ENCODE measurements at places on chromosomes 6 and 20.
A peak's percentile ranks its signal among the peaks of the same experiment; 100 is the strongest.

- DNase-seq = no peak
These were observed 18.4 kb downstream of the TRAM2 start for GRCh38 chr6:52558266-52559000.

DNA sequence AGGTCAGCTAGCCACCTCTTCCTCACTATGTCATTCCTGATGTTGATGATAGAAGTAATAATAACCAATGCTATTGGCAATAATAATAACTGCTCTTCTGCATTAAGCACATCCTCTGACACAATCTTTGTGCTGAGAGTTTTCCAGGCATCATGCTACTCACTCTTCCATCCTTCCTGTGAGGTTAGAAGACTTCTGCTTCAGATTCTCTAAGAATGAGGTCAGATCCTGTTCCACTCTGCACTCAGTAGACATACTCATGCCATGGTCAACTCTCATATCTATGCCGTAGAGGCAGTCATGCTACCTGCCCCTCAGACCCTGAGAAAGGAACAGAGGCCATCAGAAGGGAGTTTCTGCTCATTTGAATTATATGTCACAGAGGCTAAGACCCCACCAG is 98.1 kb upstream of the TOP1 start:
- DNase-seq = no peak

DNA sequence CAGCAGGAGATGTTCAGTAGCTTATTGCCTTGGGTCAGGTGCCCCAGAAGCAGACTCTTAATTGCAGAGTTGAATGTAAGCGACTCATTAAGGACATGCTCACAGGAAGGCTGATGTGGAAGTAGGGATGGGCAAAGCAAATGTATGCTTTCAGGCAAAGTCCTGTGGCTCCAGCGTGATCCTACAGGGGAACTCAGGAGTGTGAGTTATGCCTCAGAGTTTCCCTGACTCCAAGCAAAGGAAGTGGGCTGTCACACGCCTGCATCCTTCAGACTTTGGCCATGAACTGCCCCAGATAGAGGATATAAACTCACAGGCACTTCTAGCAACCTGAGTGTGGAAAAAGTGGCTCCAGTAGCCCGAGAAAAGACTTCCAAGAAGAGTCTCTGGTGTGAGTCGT is 64.9 kb upstream of the ZNF133 start:
- no peak for DNase-seq

DNA sequence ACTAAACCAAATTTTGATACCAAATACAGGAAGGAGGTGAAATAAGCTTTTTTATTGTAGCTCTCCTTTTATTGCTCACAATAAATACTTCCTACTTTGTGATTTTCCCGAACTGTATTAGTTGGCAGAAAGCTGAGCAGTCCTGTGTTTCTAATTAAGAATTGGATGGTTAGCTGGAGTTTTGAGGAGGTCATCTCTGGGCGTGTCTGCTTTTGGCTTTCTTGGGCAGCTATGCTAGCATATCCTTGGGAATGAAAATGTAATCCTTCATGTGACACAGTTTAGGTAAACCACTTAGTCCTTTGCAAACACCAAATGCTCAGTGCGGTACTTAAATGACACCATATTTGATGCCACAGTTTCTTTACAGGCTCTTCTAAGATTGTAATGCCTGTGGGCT is 67.5 kb downstream of the MTHFD1L start:
- DNase-seq = peak; percentile 74

DNA sequence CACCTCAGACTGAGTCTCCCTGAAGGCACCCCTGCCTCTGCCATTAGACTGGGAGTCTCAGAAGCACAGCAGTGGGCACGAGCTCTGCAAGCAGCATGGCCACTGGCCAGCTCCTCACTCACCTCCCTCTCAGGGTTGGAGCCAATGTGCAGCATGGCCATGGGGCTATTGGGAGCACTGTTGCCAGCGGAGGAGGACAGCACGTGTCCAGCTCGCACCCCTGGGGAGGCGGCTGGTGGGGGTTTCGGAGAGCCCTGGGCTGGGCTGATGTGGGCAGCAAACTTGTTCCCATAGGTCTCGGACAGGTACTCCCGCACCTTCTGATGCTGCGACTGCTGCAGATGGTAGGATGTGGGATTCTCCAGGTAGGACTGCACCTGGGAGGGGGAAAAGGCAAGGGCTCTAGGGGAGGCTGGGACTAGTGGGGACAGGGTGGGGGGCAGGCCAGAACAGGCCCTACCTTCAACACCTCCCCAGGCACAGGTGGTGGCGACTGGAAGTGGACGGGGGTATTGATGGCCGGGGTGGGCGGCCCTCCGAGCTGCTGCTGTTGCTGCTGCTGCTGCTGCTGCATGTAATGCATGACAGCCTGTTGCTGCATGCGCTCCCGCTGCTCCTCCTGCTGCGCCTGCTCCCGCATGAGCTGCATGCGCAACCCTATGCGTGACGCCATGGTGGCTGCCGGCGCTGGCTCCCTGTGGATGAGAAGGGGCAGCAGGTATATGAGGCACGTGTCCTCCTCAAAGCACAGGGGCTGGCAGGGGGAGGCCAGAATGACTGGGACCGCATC is 44.7 kb downstream of the TFEB start:
- DNase-seq = no peak

GRCh38 chr20:49961413-49961812 is 21.4 kb upstream of the SNAI1 start:
- no peak for DNase-seq

DNA sequence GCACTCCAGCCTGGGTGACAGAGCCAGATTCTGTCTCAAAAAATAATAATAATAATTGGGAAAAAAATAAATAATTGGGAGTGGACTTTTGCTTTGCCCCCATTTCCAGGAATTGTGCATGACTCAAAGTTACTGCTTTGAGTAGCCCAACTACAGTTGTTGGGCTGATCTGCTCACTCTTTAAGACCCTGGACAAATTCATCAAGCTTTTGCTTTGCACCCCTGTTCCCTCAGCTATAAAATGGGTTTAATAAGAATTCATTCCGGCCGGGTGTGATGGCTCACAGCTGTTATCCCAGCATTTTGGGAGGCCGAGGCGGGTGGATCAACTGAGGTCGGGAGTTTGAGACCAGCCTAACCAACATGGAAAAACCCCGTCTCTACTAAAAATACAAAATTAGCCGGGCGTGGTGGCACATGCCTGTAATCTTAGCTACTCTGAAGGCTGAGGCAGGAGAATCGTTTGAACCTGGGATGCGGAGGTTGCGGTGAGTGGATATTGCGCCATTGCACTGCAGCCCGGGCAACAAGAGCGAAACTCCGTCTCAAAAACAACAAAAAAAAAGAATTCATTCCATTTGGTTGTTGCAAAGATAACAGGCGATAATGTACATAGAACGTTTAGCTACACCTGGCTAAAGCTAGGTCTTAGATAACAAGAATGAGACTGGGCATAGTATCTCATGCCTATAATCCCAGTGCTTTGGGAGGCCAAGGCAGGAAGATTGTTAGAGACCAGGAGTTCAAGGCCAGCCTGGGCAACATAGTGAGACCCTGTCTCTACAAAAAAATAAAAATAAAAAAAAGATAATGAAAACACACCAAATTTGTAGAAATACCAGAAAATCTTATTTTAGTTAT is 87.9 kb upstream of the ZNF217 start:
- DNase-seq = no peak

GRCh38 chr20:38748861-38749149 is 545 bp downstream of the ACTR5 start:
- no peak for DNase-seq

DNA sequence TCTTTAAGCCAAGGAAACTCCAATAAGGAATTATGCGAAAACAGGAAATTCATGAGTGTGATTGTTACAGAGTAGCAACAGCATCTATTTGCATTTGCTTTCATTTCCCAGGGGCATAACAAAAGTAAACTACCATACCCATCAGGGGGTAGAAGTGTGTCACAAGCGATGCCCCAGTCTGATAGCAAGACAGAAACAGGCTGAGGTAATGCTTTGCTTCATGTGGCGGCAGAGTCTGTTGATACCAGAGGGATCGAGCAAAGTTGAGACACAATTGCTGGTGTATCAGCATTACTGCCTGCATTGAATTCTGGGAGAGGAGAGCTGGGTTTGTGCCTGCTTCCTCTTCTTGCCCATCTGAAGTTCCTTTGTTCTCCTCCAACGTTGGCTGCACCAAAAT is 51.2 kb upstream of the LYRM2 start:
- no peak for DNase-seq

- no peak for DNase-seq
These were observed 115.4 kb downstream of the LAMP5 start for GRCh38 chr20:9629831-9630230.

GRCh38 chr20:38658879-38659596 is 57.4 kb downstream of the ARHGAP40 start:
- DNase-seq = peak; percentile 61

DNA sequence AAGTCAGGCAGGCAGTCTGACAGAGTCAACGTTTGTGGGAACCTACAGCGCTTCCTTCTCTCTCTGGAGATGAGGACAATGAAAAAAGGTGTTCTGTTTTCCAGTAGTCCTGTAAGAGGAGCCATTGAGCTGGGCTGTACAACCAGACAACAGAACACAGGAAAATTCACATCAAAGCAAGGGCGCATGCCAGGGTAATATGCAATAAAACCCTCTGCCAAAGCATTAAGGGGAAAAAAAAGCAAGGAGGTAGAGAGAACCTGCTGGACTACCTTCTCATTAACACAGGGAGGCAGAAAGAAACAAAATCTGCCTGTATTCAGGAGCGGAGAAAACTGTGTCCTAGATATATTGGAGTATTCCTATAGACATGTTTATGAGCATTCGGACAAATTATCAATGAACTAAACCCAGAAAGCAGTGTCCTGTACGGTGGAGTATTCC is 1.3 kb downstream of the RNF24 start:
- peak; percentile 80 for DNase-seq

DNA sequence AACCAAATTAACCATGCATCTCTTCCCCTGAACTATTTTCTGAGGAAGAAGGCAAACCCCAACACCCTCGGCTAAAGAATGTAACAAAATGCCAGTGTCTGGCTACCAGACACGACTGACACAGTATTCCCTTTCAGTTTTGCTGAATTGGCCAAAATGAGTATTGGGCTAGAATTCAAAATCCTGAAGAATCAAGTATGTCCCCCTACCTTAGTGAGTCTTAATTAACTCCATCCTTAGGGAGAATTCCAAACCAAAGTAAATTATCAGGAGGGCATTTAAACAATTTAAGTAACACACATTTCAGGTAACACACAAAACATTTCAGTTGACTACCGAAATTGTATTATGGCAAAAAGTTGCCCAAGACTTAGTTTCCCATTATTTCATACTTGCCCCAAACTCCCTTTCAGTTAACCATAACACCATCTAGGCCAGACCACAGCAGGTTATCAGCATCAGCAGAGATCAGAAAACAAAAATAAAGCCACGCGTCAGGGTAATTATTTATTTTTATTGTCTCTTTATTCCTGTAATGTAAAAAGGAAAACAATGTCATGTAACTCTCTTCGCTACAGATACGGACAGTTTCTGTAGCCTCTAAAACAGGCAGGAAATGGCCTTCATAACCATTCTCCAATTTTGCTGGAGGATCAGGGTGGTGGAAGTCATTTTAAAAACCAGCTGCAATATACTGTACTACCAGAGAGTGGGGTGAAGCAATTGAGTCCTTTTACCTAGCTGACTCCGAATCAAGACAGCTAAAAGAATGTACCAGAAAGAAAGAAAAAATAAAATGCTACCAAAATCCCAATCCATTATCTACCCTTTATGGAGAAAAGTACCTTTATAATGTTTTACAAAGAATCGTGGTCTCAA is 1.9 kb downstream of the SNX5 start:
- DNase-seq = peak; percentile 55

GRCh38 chr6:121657972-121658371 is 222.5 kb downstream of the GJA1 start:
- no peak for DNase-seq

DNA sequence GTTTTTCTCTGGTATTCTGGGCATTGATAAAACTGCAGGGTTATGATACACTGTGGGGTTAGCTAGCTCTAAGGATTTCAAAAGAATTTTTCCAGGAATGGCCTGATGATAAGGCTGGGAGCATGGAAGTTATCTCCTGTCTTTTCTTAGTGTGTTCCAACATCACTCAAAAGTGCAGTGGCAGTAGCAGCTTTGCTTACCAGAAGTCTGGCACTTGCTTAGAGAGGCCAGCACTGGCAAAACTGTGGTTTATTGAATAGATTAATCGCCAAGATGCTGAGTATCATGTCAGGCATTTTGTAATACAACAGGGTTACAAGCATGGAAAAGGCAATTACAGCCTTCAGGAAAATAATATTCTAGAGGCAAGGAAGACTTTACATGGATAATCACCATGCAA is 719.5 kb upstream of the GJE1 start:
- DNase-seq = no peak

DNA sequence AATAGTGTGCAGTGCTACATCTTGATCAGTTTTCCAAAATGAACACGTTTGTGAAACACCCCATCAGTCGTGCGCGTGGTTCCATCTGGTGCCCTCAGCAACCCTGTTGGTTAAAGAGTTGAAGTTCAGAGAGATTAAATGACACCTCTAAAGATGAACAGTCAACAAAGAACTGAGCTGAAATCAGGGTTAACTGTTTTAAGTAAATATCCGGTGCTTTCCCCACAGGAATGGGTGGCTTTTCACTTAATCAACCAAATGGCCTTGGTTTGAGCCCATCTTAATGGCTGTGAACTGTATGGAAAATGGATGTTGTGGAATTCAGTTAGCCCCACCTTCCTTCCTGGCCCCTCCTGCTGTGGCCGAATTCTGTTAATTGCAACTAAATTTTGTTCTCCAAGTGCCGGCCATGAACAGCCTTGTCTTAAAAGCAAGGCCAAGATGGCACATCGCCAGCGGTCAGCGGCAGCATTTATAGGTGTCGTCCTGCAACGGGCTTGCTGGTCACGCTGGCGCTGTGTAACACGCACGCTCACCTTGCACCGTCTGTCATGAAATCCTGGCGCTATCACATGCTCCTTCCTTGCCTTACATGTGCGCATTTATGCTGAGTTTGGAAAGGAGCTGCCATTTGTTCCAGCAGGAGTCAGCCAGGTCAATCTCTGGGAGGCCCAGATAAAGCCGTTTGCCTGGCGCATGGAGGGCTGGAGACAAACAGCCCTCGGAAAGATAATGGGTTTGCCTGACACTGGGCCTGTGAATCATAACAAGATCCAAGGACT is 164.5 kb downstream of the ERMARD start:
- no peak for DNase-seq

GRCh38 chr20:10578607-10579006 is 95.2 kb downstream of the JAG1 start:
- no peak for DNase-seq

GRCh38 chr20:48880981-48881657 is 40.4 kb upstream of the ARFGEF2 start:
- peak; percentile 25 for DNase-seq
